ENCODE measurements at places on chromosomes 13 and 19. TPM values are rescaled to one million over a fixed set of nuclear protein-coding genes. Genes with fewer than 3 reads are reported as not detected.

- DNase-seq = no peak
Measured at GRCh38 chr13:56893843-56894242, 246.9 kb upstream of the PRR20A start.

GRCh38 chr13:46782066-46782465 is 14.9 kb downstream of the ESD start:
- no peak for DNase-seq

The RFC3 gene
- total RNA-seq = 9.6 TPM

DNA sequence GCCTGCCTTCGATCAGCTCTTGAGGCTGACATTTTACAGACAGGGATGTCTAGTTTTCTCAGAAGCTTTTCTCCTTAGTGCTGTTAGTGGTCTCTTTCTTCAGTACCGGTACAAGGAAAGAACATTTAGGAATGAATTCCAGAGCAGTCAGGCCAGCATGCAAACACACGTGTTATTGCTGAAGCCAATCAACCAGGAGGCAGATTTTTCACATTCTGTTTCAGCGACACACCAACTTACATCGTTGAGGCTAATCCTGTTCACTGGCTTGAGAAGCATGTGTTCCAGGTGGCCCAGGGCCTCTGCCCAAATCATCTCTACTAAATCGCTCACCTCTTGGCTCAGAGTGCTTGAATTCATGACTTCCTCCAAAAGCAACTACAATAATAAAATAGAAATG is 19.2 kb downstream of the PARP4 start:
- DNase-seq = no peak

The PGLYRP2 gene
- total RNA-seq = not detected

GRCh38 chr19:1315470-1316166 is 29.9 kb downstream of the EFNA2 start:
- no peak for DNase-seq

The ZMYM2 gene
- total RNA-seq = 67.8 TPM

- no peak for DNase-seq
Measured at GRCh38 chr19:19120308-19121231, 17.7 kb downstream of the TMEM161A start.

DNA sequence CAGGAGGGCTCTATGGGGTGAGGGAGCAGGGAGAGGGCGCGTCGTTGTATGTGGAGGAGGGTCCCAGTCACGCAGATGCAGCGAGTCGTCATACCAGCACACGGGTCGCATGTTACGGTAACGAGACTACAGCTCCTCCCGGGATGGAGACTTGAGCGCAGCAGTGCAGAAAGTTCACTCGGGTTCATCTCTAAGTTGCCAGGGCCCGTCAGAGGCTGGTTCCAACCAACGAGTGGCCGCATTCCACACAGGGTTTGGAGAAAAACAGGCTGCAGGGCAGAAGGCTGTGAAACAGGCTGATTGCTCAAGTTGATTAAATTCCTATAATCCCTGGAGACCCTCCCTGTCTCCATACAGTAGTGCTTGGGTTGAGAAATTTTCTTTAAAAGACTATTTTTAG is 21.9 kb upstream of the TTYH1 start:
- no peak for DNase-seq

The BRCA2 gene
- 2.5 TPM for total RNA-seq

- no peak for DNase-seq
Measured at GRCh38 chr13:52701728-52702465, 37.7 kb downstream of the CNMD start.

The ZNF235 gene
- 8.7 TPM for total RNA-seq

The IZUMO4 gene
- total RNA-seq = 4.2 TPM

DNA sequence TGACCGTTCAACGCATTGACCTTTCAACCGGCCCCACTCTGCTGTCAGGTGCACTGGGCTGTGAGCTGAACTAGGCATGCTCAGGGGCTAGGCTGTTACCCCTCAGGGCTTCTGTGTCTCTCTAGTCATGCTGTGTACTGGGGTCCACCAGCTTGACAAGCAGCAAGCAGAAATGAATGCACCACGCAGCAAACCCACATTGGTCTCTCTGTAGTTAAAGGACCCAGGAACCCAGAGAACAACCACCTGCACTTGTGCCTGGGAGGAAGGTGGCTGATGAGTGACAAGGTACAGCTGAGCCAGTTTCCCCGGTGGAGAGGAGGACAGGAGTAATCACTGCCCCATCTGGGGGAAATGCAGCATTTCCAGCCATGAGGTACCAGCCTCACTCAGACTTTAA is 159.9 kb downstream of the USP12 start:
- no peak for DNase-seq

DNA sequence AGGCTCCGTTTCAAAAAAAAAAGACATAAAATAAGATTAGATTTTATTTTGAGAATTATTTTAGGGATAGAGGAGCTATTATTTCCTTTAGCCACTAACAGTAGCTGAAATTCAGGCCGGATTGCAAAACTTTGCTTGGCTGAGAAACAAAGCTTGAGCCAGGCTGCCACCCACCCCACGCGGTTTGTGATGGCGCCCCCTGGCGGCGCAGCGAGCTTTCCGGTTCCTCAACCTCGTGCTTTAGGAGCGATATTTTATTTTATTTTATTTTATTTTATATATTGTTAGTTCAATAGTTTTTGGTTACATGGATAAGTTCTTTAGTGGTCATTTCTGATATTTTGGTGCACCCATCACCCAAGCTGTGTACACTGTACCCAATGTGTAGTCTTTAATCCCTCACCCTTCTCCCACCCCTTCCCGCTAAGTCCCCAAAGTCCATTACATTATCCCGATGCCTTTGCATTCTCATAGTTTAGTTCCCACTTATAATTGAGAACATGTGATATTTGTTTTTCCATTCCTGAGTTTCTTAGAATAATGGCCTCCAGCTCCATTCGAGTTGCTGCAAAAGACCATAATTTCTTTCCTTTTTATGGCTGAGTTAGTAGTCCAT is 19.8 kb upstream of the CEACAM4 start:
- DNase-seq = no peak

- no peak for DNase-seq
Measured at GRCh38 chr13:79241697-79242096, 164.4 kb downstream of the RBM26 start.

- no peak for DNase-seq
Measured at GRCh38 chr13:86426437-86426836, 627.2 kb upstream of the SLITRK6 start.

The RDH8 gene
- total RNA-seq = not detected

- no peak for DNase-seq
Measured at GRCh38 chr13:67366533-67366932, 136.4 kb upstream of the PCDH9 start.

DNA sequence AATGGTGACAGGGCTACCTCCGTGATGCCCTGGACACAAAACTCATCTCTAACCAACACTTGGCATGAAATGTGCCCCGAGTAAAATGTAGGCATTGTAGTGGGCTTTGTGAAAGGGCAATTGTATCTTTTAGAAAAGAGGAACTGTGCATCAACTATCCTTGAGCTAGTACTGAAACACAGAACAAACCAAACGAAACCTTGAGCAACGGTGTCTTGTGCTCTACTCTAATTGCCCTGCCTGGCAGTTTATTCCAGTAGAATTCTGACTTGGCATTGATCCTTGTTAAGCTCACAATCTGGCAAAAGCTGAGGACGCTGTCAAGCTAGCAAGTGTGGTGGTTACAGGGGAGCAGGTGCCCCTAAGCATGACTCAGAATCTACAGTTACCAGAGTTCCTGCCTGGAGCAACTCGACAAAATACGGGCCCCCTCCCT is 707.1 kb upstream of the SPRY2 start:
- no peak for DNase-seq

DNA sequence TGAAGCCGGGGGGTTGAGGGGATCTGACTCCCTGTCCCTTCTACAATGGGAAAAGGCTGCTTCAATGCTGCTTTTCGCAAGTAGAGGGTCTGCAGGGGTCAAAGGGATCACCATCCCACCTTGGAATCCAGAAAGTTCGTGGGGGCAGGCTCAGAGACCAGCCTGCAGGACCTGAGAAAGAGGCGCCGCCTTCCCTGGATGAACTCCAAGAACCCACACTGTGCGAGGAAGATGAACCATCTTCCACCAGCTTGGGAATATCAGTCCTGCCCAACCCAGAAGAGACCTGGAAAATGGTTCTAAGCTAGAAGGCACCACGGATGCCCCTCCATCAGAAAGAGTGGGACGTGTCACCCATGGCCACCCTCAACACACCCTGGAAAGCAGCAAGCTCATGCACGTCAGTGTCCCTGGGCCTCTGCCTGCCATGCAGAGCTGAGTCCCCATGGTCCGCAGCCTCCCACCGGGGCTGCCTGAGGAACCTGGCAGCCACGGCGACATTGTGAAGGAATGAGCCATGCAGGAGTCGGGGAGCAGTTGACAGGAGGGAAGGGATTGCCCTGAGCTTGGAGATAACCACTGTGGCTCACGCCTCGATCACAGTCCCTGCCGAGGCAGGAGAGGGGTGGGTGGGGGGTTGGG is 14.6 kb downstream of the RAB3D start:
- no peak for DNase-seq

GRCh38 chr13:79450110-79450509 is 30.8 kb upstream of the NDFIP2 start:
- no peak for DNase-seq

DNA sequence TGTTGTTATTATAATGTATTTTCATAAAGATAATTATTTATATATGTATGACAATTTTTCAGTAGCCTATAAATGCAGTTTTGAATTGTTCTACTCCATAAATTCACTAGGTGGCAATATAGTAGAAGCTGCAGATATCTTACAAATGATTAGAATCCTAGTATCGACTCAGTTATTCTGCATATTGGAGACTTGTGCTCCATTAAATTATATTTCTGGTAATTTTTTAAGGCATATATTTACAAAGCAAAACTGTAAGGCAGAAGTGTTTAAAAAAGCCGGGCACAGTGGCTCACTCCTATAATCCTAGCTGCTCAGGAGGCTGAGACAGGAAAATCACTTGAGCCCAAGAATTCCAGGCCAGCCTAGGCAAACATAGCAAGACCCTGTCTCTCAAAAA is 58.7 kb downstream of the DPY19L3 start:
- DNase-seq = no peak

The KCNJ14 gene
- total RNA-seq = 1.6 TPM

The FCAR gene
- 7.3 TPM for total RNA-seq

GRCh38 chr19:11861301-11861700 is 12.8 kb downstream of the ZNF439 start:
- no peak for DNase-seq

The FIZ1 gene
- total RNA-seq = 4.2 TPM

DNA sequence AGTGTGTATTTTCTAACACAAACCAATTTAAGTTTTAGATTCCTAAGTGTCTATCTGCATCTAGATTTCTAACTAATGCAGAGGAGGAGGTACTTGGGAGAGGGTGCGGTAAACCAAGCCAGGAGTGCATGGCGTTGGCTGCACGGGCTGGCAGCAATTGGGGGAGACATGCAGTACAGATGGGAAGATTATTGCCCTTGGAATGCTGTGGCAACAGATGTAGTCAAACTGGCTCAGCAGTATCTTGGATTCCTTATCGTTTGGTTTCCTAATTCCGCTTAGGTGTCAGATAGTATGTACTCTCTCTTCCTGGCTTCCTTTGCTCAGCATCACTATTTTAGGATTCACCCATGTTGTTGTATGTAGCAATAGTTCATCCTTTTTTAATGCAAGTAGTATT is 29.4 kb upstream of the STK24 start:
- DNase-seq = no peak

DNA sequence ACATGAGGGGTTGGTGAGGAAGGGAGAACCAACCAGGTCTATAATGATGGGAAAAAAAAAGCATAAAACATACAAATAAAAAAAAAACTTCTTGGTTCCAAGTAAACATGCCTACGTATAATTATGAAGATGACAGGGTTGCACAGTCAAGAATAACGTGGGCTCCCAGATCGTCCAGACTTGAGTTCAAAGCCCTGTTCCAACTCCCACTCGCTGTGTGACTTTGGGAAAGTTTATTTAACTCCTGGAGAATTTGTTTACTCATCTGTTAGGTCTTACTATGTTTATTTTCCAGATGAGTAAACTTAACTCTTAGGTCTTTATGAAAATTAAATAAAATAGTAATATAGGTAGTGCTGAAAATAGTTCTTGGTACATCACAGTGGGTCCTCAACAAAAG is 13.8 kb downstream of the STARD13 start:
- no peak for DNase-seq

- DNase-seq = no peak
Measured at GRCh38 chr13:45120967-45121831, 889 bp downstream of the GTF2F2 start.

The CALR3 gene
- not detected for total RNA-seq

The METTL21C gene
- not detected for total RNA-seq

- DNase-seq = no peak
Measured at GRCh38 chr13:84683448-84683847, 801.2 kb upstream of the SLITRK1 start.

GRCh38 chr13:66528944-66529576 is 701.1 kb downstream of the PCDH9 start:
- DNase-seq = no peak

DNA sequence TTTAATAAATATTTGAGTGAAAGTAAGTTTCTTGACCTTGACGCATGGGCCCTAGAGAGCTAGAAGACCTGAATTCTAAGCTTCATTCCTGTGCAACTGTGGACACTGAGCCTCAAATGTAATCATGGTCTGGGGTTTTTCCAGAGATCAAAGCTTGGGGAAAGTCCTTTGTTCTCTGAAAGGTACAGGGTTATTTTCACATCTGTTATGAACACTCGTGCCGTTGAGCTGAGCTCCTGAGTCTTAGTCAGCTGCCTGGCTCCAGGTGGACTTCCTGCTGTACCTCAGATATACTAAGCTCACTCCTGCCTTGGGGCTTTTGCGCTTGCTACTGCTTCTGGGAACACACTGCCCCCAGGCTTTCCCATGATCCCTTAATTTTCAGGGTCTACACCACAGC is 7.5 kb upstream of the ZBTB32 start:
- DNase-seq = no peak

- no peak for DNase-seq
Measured at GRCh38 chr19:36377541-36378178, 1.3 kb downstream of the ZFP14 start.

DNA sequence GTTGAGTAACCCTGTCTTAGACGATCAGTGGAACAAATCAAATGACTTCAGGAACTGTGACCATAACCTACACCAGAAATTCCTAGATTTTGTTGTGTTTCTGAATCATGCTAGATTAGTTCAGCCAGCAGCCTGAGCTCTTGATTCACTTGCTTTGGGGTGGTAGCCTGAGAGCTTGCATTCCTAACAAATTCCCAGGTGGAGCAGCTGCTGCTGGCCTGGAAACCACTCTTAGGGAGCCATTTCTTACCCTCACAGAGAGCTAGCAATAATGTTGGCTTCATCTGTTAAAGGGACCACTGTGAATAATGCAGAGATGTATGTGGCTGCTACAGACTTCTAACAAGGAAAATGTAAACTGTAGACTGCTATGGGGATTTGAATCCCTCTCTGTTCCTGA is 388.1 kb upstream of the PRR20A start:
- DNase-seq = no peak

All from omental fat pad (tissue), 4 donors.